ENCODE measurements at places on chromosomes 2 and 18. TPM values are rescaled to one million over a fixed set of nuclear protein-coding genes. Genes with fewer than 3 reads are reported as not detected.

The TDRD15 gene
- not detected for total RNA-seq

The GFPT1 gene
- total RNA-seq: 12.4 TPM

The VWC2L gene
- not detected for total RNA-seq

The SCN2A gene
- total RNA-seq: 0.07 TPM

The SCN9A gene
- 0.71 TPM for total RNA-seq

The MLPH gene
- 7.8 TPM for total RNA-seq

The FAP gene
- 3.2 TPM for total RNA-seq

The CACNB4 gene
- total RNA-seq: 0.33 TPM

The EFHD1 gene
- 0.21 TPM for total RNA-seq

The KCNIP3 gene
- 0.99 TPM for total RNA-seq

The PELI1 gene
- 35.8 TPM for total RNA-seq

The ITPRIPL1 gene
- total RNA-seq: 0.99 TPM

The POMC gene
- total RNA-seq: 0.88 TPM

The CFAP53 gene
- 0.85 TPM for total RNA-seq

The STPG4 gene
- not detected for total RNA-seq

The PPP1R7 gene
- 77.1 TPM for total RNA-seq

The ACKR3 gene
- 23.9 TPM for total RNA-seq

The VWA3B gene
- total RNA-seq: not detected

All from airway epithelial cell (primary cell).